ENCODE measurements at places on chromosomes 6 and 20.
A peak's percentile ranks its signal among the peaks of the same experiment; 100 is the strongest.

GRCh38 chr6:167567142-167568033 lies 242.5 kb downstream of the TTLL2 start:
- peak; percentile 43 for DNase-seq

GRCh38 chr6:39903656-39904055 lies 30.6 kb downstream of the MOCS1 start:
- DNase-seq: no peak

DNA sequence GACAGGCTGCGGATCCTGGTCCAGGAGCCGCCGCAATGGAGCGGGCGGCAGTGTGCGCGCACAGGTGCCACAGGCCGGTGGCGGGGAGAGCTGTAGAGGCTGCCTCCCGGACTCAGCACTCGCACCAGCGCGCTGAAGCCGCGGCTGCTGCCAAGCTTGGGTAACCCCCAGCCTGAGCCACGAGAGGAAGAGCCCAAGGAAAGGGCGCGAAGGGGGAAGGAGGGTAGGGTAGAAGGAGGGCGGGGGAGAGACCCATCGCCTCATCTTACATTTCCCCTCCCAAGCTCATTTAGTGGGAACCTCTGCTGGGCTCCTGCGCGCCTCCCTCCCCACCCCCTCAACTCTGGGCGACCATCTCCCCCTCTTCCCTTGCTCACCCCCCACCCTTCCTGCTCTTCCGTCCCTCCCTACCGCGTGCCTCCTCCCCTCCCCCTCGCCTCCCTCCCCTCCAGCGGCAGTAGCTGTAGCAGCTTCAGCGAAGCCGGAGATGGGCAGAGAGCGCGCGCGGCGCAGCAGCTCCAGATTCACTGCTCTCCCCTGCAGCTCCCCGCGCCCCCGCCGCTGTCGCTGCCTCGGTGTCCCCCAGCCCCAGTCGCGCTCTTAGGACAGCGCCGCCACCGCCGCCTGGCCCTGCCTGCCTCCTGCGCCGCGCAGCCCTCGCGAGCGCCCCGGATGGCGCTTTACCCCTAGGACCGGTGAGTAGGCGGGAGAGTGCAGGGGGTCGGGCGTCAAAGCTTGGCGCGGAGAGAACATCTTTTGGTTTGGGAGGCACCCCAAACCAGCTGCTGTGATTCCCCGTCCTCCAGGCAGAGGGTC lies at the start of gene FUT9:
Gene FUT9, plus strand, starts transcription at position 457 of the 816 bp plus-strand sequence. CDS start 187,182 bp downstream, outside the sequence.
- DNase-seq: peak; percentile 81

GRCh38 chr6:151252634-151253033 lies 12.9 kb downstream of the AKAP12 start:
- DNase-seq: no peak

- DNase-seq: no peak
These were observed 48.6 kb upstream of the SNX9 start for GRCh38 chr6:157774153-157775135.
